ENCODE measurements at places on chromosomes 2 and 18.

DNA sequence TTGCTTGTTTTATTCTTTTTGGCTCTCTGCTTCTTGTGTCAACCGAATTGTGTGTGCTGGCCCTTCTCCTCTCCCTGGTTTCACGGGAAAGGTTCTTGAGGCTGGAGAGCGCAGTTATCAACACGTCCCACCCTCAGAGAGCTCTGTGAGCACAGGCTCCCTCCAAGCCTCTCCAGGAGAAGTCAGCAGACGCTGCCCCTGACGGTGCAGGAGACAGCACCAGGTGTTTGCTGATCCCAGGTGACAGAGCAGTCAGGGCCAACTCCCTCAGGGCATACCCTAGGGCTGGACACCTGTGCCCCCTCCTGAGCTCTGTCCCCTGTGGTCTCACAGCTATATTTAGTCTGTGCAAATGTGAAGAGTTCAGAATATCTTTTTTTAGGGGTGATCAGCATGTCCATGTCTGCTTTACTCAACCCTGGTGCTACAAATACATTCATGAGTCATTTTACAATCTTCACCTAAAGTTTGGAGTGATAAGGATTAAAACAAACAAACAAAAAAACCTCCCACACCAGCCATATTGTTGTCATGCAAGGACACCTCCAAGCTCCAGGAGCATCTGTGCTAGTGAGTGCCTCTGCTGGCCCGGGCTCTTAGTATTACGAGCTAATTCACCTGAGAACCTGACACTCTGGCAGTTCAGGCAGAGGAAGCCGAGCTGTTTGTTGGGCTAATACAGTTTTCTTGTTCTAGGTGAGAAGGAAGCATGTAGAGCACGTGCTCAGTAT, 65.9 kb upstream of the TMEM200C start:
- DNase-seq: no peak

- no peak for DNase-seq
Measured at GRCh38 chr2:238003234-238004031, 36.6 kb downstream of the UBE2F start.

DNA sequence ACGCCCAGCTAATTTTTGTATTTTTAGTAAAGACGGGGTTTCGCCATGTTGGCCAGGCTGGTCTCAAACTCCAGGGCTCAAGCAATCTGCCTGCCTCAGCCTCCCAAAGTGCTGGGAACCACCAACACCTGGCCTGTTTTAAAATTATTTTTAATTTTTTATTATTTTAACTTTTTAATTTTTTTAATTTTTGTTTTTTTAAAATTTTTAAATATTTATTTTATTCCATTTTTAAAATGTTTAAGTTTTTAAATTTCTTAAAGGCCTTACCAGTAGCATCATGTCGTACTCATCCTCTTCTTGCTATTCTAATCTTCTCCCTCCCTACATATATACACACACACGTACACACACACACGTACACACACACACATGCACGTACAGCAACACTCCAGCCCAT, 1.4 kb downstream of the LYG1 start:
- DNase-seq: no peak

GRCh38 chr2:136012315-136012714, 26.9 kb upstream of the DARS1 start:
- no peak for DNase-seq

DNA sequence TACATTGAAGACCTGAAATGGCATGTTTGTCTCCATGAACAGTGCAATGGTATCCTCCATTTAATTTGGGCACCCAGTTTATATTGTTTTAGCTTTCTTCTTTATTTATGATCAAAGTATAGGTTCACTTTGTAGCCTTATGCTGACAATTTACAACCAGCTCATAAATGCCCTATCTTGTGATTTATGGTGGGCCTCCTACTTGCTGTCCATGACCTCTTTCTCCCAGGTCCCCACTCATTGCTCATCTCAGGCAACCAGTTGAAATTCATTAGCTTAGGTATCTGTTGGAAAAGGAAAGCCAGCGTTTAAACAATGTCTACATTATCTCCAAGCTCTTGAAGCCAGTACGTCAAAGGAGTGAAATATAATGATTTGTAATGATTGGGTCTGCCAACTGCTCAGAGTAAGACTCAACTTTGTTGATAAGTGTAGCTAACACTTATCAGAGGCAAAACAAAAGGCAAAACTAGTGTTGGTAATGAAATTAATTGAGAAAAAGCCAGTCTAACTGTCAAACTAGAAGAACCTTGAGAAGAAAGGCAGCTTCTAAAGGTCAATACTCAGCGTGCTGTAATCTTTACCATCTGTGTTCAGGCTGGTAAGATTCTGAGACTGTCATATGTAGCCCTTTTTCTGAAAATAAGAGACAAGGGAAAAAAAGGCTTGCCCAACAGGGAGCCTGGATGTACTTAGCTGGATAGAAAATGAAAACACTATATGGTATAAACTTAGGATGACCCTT, 695.9 kb downstream of the EPHA4 start:
- DNase-seq: no peak

DNA sequence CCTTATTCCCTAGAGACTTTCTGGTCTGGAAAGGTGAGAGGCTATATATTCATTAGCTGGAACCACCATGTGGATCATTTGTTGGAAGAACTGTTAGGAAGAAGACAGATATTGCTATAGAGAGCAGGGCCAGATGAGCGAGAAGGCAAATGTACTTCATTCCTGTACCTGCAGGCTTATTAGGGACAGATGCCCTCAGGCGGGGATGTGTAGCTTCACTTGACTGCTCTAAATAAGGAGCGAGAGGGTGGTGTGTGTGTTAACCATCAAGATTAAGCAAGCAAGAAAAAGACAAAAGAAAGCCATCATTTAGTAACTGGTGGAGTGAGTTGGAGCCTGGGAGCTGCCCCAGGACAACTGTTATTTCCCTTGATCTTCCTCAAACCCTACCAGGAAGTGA, 36.4 kb downstream of the NEDD4L start:
- DNase-seq: no peak

GRCh38 chr2:189221811-189222467, 42.4 kb upstream of the COL5A2 start:
- no peak for DNase-seq

GRCh38 chr2:98463988-98464771, 19.5 kb downstream of the INPP4A start:
- DNase-seq: peak; percentile 54

- DNase-seq: no peak
Measured at GRCh38 chr2:186827411-186827810, 21.6 kb downstream of the ZSWIM2 start.

GRCh38 chr2:205868773-205869333, 186.6 kb downstream of the NRP2 start:
- DNase-seq: no peak

DNA sequence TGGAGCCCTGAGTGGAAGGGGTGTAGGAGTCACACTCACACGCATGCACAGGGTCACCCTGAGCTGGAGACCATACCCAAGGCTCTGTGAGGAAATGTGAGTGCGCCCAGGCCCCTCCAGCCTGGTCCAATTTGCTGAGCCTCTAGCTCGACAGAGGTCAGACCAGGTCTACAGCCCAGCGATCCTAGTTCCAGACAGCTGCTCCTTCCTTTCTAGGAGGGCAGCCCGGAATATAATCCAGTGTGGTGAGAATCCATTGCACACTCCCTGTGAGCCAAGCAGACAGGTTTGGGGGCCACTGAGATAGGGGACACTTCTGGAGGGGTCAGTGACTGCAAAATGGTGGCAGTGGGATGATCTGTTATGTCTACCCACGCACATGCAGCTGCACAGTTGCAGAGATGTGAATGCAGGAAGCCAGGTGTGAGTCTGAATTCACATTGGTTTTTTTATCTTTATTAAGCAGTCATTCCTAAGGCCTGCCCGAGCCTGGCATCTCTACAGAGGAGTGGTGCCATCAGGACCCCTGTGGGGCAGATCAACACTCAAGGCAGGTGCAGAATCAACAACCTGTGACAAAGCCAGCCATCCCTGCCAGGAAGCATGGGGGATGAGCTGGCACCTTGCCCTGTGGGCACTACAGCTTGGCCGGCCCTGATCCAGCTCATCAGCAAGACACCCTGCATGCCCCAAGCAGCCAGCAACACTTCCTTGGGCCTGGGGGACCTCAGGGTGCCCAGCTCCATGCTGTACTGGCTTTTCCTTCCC, at the start of gene GPR148:
GPR148 (plus strand) TSS at position 522 of the 768 bp plus-strand sequence; CDS start at position 604, 82 bp downstream.
- DNase-seq: no peak

- DNase-seq: no peak
Measured at GRCh38 chr2:188701836-188702235, 272.3 kb upstream of the COL3A1 start.

GRCh38 chr18:9599328-9599727, 15.0 kb downstream of the PPP4R1 start:
- DNase-seq: no peak

DNA sequence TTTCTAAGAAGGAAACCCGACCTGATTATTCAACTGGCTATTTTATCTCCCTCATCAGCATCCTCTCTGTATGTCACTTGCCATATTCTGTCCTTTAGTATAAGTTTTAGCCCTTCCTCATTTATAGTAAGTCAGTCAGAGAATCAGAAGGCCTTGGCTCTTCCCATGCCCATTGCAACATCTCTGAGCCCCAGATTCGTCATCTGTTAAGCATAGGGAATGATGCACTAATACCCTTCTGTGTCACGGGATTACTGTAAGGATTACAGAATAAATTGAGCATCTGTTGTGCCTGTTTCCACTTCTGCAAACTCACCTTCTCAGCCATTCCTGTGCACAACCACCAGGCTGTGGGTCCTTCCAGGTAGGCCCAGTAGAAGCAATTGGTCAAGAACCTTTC, 258.1 kb upstream of the RAB12 start:
- no peak for DNase-seq

GRCh38 chr2:144605231-144605840, 85.4 kb upstream of the ZEB2 start:
- DNase-seq: no peak

GRCh38 chr2:230693411-230693810, 19.2 kb upstream of the CAB39 start:
- no peak for DNase-seq

DNA sequence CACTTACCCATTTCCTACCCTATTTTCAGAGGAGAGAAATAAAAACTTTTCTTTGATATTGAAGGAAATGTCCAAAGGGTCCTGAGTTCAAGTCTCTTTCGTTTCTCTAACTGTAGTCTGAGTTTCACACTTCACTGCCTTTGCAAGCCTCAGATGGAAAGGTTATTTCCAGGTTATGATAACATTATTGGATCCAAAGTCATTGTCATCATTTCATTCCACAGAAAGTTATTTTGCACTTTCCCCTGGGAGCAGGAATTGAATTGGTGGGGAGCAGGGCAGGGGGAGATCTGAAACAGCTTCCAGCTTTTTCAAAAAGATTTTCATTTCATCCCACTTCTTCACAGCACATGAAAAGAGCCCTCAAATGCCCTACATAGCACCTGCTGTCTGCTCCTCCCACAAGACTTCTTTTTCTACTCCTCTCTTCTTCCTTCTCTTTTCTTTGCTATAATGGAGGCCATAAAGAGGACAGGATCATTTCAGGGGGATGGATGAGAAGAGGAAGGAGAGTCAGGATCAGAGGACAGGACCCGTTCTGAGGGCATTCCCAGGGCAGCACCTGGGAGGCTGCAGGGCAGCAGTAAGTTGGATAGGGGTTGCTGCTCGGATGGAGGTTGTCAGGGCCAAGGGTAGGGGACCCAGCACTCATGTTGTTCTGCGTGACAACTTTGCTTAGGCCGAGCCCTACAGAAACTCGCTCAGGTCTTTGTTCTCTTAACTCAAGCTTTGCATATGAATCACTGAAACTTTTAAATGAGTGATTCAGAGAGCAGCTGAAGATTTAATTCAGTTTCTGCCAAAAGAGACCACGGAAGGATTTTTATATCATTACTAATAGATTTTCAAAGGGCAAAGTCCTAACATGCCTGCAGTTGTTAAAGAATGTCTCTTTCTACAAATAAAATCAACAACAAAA, 11.4 kb upstream of the GALNT5 start:
- peak; percentile 51 for DNase-seq

DNA sequence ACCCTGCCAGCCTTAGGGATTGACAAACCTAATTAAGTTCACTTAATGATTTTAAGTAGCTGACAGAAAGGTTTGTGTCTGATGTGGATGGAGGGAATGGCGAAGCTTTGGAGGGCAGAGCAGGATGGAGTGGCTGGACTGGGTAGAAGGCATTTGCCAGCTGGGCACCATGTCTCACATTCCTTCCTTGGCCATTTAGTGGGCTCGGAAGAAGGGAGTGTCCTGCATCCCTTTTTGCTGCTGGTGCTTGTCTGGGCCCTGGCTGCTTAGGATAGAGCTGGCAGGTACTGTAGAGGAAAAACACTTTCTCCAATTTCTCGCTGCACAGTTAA, 166.7 kb downstream of the CLIP4 start:
- DNase-seq: no peak

GRCh38 chr18:1392865-1393734, 488.4 kb downstream of the ADCYAP1 start:
- DNase-seq: no peak

GRCh38 chr2:231932985-231933915, 7.1 kb upstream of the NPPC start:
- peak; percentile 18 for DNase-seq

DNA sequence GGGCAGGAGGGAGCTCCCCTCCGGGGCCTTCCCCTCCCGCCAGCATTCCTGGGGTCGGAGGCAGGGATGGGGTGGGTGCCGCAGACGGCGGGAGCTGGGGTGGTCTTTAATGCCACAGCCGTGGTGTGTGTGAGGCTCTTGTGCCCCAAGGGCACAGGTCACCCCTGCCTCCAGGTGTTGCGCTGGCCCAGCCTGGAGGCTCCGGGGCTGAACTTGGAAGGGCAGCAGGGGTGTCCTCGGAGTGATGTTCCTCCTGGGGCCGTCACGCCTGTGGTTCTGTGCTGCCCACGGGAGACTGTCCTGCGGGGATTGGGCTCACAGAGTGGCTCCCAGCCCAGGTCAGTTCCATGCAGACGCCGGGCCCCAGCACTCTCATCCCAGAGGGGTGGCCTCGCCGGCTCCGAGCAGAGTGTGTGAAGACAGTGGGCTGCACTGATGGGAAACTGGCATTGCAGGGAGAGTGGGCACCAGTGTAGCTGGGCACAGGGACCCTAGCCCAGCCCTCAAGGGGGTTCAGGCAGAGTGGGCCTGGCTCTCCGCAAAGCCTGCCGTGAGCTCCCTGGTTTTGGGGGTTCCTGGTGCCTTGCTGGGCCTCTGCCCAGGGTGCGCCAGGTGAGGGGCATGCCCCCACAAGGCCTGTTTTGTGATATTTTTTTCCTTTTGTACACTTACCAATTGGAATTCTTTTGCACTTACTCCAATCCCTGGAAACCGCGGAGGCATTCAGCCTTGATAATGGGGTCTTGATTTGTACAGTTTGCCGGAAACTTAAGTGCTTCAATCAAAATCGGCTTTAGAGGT, 56.7 kb downstream of the NFATC1 start:
- DNase-seq: no peak

- DNase-seq: no peak
Measured at GRCh38 chr18:41077076-41077475, 878.0 kb upstream of the PIK3C3 start.

DNA sequence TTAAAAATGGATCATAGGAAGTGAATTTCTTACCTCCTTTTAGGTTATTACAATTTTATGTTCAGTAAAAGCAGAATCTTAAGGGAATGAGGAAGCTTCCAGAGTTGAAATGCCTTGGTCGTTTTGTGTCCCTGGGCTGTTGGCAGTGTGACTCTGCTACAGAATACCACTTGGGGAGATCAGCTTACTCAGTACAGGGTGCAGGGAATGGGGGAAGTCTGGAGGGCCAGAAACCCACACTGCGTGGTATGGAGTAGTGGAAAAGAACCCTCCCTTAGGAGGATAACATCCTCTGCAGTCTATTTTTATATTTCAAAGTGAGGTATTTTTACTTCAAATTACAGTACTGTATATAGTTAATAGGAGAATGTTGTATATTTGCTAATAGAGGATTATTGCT, 51.1 kb downstream of the R3HDM1 start:
- DNase-seq: no peak
